Sigmoid colon (tissue), 7 donors: ENCODE measurements at places on chromosomes 12 and 14.

DNA sequence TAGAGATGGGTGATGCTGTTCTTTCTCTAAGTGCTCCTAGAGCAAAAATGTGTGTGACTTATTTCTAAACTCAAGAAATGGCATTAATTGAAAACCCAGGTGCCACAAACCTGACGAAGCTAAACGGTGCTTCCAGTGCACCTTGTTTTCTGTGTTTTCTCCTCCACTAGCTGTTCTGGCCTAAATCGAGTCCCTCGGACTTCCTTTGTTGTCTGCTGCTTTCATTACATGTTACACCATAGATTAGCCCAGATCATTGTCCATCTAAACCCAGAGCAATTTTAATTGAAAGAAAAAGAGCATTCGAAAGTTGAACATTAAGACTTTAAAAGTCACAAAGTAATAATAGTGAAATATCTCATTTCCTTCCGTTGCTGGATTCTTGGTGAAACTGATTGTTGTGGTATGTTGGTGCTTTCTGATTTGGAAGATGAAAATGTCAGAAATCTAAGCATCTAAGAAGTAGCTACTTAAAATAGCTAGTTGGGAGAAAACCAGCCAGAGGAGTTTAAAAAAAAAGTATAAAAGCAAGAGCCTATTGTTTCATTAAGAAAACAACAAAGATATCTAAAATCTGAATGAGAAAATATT lies 219.6 kb upstream of the G2E3 start:
- no peak for DNase-seq

DNA sequence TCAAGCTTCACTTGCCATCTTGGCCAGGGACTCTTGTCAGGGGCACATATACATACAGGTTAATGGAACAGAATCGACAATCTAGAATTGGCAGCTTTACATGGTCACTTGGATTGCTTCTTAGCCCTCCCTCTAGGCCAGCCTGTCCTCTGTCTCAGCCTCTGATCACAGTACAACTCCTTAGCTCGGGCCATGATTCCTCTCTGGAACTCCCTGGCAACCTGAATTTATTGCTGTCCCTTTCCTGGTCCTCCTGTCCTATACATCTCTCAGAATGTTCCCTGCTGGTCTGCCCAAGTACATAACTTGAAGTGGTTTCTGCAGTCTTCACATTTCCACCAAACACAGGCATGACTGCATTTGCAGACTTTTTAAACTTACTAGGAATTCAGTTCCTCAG lies 79.9 kb upstream of the CCDC175 start:
- no peak for DNase-seq

DNA sequence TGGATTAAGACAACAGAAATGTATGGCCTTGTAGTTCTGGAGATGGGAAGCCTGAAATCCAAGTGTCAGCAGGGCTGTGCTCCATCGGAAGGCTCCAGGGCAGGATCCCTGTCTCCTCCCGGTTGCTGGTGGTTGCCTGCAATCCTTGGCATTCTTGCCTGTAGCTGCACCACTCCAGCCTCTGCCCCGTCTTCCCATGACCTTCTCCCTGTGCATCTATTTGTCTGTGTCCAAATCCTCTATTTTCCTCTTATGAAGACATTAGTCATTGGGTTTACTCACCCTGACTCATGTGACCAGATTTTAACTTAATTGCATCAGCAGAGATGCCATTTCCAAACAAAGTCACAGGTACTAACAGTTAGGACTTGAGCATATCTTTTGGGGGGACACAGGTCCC lies 15.1 kb downstream of the TUNAR start:
- no peak for DNase-seq

- no peak for DNase-seq
These were observed 38.2 kb downstream of the IFT43 start for GRCh38 chr14:76023757-76024156.

DNA sequence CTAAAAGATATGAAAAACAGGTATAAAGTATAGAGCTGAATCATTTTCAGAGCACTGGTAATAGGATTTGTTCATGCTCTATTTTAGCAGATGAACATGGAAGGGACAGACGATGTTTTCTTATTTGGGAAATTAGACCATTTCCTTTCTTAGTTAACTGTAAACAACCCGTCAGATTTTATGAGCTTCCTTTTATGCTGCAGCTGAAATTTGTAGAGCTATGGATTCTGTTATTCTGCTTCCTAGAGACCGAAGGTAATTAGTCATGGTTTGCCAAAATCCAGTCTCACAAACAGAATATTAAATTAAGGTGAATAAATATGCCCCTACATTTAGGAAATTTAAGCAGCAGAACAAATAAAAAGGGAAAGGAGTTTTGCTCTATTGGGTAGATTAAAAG lies 180.2 kb upstream of the SYT1 start:
- DNase-seq: no peak

- DNase-seq: no peak
These were observed 40.1 kb upstream of the YAF2 start for GRCh38 chr12:42278128-42278510.

- DNase-seq: no peak
These were observed 39.7 kb upstream of the AP4S1 start for GRCh38 chr14:30985796-30986195.

DNA sequence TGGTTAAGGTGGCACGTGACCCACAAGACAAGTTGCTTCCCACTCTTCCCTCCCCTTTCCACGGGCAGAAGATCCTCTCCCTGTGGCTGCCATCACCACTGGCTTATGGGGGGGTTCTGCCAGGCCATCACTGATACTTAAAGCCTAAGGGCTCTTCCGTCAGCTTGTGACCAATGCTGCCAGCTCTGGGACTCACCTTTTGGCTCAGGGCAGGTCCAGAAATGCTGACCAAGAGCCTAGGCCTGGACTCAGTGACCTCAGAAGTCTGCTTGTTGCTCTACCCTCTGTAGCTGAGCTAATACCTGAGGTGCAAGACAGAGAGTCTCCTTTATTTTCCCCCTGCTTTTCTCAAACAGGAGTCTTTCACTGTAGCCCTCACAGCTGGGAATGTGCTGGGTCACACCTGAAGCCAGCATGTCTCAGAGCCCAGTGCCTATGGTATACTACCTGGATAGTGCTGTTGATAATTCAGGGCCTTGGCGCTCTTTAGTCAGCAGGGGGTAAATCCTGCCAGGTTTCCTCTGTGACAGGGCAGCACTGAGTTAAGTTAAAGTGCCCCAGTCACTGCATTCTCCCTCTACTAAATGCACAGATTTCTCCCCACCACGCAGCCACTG lies 19.7 kb downstream of the FGD4 start:
- DNase-seq: no peak

DNA sequence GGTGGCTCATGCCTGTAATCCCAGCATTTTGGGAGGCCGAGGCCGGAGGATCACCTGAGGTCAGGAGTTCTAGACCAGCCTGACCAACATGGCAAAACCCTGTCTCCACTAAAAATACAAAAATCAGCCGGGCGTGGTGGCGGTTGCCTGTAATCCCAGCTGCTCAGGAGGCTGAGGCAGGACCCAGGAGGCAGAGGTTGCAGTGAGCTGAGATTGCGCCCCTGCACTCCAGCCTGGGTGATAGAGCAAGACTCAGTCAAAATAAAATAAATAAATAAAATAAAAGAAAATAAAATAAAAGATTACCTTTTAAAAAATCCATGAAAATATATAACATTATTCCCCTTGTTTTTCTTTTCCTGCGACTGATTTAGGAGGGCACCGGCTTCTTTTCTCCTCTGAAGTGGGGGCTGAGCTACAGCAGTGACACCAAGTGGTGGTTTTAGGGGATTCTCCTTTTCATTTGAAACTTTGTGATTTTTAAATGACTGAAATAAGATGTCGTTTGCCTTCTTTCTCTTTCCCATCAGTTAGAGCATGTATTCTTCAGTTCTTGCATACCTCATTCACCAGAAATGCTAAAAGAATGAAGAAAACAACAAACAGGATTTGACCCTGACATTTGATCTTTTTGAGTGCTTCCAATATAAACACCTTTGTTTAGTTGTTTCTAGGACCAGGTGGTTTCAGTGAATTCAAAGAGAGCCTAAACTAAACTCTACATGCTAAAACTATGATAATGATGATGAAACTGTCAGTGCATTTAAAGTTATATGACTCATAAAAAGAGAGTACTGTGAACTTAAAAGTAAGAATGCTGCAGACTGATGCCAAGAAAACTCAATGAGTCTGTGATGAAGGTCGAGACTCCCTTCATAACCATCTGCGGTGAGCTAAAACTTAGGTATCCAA lies 22.6 kb upstream of the PKP2 start:
- no peak for DNase-seq

DNA sequence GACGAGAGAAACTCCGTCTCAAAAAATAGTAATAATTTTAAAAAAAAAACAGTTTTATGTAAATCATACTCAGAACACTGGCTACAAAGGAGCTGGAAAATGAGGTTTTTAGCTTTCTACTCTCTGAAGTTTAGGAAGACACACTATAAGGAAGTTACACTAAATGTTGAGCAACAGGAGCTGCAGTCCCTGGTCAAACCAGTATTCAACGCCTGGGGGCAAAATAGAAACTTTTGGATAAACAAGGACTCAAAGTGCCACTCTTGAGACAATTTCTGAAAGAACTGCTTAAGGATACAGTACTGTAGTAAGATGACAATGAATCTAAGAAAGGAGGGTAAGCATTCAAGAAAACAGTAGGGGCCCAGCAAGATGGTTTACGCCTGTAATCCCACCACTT lies 29.3 kb downstream of the ACTR6 start:
- DNase-seq: no peak

GRCh38 chr12:67086116-67086515 lies 183.0 kb upstream of the CAND1 start:
- DNase-seq: no peak

GRCh38 chr14:94136575-94137331 lies 7.3 kb upstream of the IFI27L2 start:
- peak; percentile 91 for DNase-seq

GRCh38 chr12:51224625-51225024 lies 6.8 kb upstream of the POU6F1 start:
- DNase-seq: no peak

DNA sequence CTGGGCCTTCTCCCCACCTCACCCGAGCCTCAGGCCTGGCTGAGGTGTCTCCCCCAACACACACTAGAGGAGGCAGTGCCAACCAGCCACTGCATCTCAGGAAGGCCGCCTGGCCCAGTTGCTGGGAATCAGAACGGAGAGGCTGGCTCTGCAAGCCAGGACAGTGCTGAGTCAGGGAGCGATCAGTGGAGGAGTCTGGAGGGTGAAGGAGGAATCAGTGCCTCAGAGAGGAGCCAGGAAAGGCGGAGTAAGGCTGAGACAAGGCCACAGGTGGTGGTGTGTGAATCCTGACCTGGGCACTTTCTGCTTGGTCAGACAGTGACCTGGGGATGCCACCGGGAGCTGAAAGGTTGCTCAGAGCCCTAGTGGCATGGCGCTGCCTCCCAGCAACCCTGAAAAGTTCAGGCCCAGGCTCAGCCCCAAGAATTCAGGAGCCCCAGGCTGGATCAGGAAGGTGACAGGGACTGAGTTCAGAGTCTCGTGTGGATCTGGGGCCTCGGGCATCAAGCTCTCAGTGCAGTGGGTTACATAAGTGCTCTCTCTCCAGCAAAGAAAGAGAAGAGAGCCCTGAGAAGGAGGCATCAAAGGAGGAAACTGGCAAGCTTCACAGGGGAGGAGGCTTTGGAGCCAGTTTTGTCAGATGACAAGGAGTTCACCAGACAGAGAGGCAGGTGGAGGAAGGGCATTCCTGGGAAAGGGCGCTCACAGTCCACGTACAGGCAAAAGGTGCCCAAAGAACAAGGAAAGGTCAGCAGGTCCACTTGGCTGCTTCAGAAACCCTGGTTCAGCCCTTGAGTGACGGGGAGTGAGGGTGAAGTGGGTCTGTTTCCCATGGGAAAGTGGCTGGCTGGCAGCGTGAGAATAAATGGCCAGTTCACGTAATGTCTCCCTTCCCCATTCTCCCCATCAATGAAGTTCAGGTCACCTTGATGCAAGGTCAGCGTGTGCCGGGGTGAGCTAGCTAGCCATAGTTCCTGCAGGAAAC lies 87.8 kb downstream of the ZFP36L1 start:
- peak; percentile 67 for DNase-seq

DNA sequence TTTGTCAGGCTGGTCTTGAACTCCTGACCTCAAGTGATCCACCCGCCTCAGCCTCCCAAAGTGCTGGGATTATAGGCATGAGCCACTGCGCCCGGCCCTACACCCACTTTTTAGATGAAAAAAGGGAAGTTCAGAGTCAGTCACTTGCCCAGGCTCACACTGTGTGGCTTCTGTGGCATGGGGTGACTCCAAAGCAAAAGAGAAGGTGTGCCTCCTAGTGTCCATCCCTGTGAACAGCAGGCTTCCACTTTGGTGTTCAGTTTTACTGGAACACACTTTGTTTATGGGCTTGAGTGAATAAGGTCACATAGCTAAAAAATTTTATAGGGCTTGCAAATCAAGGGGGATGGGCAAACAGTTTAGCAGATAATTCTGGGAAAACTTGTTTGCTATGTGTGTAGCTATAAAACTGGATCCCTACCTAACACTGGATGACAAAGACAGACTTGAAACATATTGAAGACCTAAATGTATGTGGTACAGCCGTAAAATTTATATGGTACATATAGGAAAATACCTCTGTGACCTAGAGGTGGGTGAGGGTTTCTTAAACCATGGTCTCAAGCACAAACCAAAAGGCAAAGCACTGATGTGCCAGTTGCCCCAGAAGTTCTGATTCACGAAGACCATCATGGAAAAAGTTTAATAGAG lies 54.9 kb downstream of the EID3 start:
- peak; percentile 78 for DNase-seq

- no peak for DNase-seq
These were observed 20.0 kb upstream of the GCH1 start for GRCh38 chr14:54922598-54922997.

- no peak for DNase-seq
These were observed 10.5 kb downstream of the LDHB start for GRCh38 chr12:21647179-21647578.

GRCh38 chr12:92796650-92797049 lies 93.9 kb downstream of the PLEKHG7 start:
- no peak for DNase-seq

- DNase-seq: peak; percentile 64
These were observed 41.6 kb downstream of the UBE3B start for GRCh38 chr12:109518820-109519665.

GRCh38 chr14:76936483-76936882 lies 92.0 kb downstream of the IRF2BPL start:
- peak; percentile 86 for DNase-seq

GRCh38 chr12:28374556-28374955 lies 184.3 kb downstream of the CCDC91 start:
- DNase-seq: no peak

DNA sequence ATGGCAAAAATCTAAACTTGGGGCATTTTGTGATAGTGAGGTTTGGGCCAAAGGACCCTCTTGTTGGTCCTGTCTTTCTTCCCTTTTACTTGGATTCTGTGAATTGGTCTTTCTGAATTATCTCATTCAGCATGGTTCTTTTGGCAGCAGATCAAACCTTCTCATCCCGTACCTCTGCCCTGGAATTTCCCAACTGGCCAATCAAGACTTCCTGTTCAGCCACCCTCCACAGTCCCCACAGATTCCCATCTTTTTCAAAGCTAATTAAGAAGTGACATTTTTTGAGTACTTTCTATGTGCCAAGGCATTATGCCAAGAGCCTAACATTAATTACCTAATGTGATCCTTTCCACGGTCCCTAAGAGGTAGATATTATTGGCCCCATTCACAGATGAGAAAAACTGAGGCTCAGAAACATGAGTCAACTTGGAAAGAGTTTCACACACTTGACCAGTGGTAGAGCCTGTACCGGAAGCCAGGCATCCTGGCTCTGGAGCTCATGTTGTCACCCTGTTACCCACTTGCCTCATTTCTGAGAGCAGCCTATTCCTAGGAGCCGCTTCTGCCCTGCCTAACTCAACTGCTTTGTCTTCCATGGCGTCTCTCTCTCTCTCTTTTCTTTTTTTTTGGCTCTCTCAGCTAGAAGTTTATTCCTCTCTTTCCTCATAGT lies 135.9 kb downstream of the C12orf75 start:
- no peak for DNase-seq

GRCh38 chr14:56731187-56731586 lies 79.1 kb downstream of the OTX2 start:
- DNase-seq: no peak
